ENCODE measurements at places on chromosomes 5 and 9.

GRCh38 chr9:127093319-127094020 is 29.0 kb downstream of the ANGPTL2 start:
- no peak for DNase-seq

DNA sequence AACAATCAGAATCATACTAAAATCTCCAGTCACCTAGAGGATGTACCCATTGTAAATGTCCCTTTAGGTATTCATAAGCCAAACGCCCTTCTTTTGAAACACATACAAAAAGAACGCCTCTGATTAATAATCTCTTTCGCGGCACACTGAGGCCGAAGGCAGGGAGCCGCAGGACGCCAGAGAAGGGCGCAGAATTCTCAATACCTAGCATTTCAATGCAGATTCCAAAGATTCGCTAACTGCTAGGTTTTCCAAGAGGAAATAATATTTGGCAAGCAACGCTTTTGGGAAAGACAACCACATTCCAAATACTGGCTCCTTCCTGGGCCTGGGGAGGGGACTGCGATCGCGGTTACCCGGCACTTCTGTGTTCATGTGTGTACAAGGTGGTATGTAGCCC is 203.3 kb downstream of the MEF2C start:
- DNase-seq, result no peak

GRCh38 chr9:101504188-101504587 is 29.5 kb upstream of the RNF20 start:
- no peak for DNase-seq

- peak; percentile 62 for DNase-seq
Measured at GRCh38 chr9:71079451-71079850, 42.0 kb downstream of the TRPM3 start.

- peak; percentile 87 for DNase-seq
Measured at GRCh38 chr5:149018909-149019443, 43.9 kb downstream of the SH3TC2 start.

GRCh38 chr5:53545744-53546143 is 14.7 kb upstream of the NDUFS4 start:
- no peak for DNase-seq

- no peak for DNase-seq
Measured at GRCh38 chr9:92620845-92621244, 49.1 kb downstream of the IPPK start.

DNA sequence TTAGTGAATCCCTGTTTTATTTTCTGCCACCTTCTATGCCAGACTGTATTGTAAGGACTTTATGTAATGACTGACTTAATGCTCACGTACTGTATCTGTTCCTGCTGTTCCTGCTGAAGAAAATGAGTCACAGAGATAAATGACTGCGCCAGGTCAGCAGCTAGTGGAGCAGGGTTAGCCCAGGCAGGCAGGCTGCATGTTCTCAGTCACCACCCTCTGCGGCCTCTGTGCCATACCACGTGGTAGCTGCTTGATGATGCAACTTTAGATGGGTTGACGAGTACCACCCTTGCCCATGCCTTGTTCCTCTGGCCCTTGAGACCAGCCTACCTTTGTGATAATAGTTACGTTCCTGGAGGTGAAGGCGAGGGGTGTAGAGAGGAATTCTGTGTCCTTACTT is 161.9 kb downstream of the TRIO start:
- peak; percentile 51 for DNase-seq

DNA sequence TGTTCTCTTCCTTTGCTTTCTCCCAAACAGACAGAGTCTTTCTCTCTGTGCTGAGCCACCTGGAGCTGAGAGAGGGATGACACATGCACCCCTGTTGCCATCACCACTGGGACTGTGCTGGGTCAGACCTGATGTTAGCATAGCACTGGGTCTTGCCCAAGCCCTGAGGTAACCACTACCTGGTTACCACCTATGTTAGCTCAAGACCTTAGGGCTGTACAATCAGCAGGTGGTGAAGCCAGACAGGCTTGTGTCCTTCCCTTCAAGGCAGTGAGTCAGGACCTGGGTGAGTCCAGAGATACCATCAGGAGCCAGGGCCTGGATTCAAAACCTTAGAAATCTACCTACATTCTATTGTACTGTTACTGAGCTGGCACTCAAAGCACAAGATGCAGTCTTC is 32.1 kb downstream of the FST start:
- DNase-seq, result no peak

- no peak for DNase-seq
Measured at GRCh38 chr5:79636981-79637733, 24.9 kb downstream of the TENT2 start.

DNA sequence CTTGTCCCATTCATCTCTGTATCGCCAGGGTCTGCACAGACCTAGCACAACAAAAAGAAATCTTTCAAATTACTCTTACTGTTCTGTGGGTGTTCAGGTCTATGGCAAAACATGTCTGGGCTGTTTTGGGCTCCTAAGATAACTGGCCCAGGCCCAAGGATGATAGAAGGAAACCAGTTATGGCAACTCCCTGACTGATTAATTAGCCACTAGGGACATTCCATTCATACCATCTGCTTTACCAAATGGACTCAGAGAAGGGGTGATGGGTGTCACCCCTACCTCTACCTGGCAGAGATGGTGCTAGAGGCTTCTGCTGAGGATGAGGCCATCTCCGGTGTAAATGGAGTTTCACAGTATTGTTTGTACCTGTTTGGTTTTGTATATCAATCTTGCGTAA is 1.9 kb downstream of the SLC31A2 start:
- peak; percentile 25 for DNase-seq

GRCh38 chr5:51960617-51961121 is 577.4 kb downstream of the ISL1 start:
- DNase-seq, result no peak

DNA sequence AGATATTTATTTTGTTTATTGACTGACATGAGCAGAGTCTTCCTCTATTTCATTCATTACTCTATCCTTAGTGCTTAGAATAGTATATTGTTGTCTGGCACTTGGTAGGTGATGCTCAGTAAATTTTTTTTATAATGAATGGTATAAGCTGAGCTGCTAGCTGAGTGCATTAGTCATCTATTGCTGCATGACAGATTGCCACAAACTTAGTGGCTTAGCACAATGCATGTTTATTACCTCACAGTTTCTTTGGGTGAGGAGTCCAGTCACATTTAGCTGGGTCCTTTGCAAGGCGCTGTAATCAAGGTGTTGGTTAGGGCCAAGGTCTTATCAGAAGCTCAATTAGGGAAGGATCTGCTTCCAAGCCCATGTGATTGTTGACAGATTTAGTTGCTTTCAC is 23.1 kb downstream of the SMAD5 start:
- DNase-seq, result peak; percentile 15

- no peak for DNase-seq
Measured at GRCh38 chr5:149635394-149635793, 54.1 kb downstream of the ARHGEF37 start.

GRCh38 chr9:76403352-76403751 is 9.1 kb upstream of the RFK start:
- peak; percentile 87 for DNase-seq

- no peak for DNase-seq
Measured at GRCh38 chr5:7503564-7503963, 107.6 kb downstream of the ADCY2 start.

GRCh38 chr5:159207686-159208513 is 1.5 kb downstream of the RNF145 start:
- peak; percentile 76 for DNase-seq

- peak; percentile 5 for DNase-seq
Measured at GRCh38 chr5:171806976-171807747, 21.5 kb downstream of the SMIM23 start.

GRCh38 chr5:124401476-124402143 is 344.8 kb downstream of the ZNF608 start:
- DNase-seq, result no peak

- no peak for DNase-seq
Measured at GRCh38 chr5:124872086-124872485, 125.6 kb upstream of the ZNF608 start.

GRCh38 chr5:2184026-2184366 is 301.3 kb upstream of the IRX4 start:
- DNase-seq, result no peak

DNA sequence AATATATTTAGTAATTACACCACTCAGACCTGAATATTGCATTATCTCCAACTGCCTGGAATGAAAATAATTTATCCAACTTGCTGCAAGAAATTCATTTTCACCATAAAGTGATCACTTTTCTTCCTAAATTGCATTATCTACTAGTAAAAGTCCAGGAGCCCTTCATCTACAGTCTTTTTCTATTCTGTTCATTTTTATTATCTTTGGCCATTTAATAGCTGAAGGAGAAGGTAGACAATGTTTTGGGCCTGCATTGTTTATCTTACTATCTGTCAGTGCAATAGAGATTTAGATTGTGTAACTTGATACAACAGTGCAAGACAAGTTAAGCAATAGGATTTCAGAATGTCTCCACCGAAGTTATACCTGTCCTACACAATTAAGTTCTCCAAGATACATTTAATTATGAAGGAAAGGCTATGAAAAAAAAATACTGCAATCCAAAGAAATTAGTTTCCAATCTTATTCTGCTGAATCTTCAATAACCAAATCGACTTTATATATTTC is 1339.7 kb upstream of the CDH6 start:
- no peak for DNase-seq

DNA sequence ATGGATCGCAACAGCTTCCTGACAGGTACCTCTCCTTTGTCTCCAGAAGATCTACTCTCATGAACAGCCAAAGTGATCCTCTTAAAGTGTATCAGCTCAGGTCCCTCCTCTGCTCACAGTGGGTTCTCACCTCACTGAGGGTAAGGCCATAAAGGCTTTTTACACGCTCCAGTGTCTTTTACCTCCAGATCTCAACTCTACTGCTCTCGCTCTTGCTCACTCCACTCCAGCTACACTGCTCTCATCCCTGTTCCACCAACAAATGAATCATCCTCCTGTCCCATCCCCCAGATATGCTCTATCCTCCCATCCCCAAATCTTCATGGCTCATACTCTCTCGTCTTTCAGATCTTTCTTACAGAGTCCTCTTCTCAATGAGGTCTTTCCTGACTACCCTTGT is 248.6 kb upstream of the EFNA5 start:
- DNase-seq, result no peak

GRCh38 chr5:90709323-90710155 is 150.9 kb downstream of the ADGRV1 start:
- peak; percentile 62 for DNase-seq

GRCh38 chr5:120405286-120405864 is 58.7 kb upstream of the PRR16 start:
- peak; percentile 93 for DNase-seq

GRCh38 chr9:27183131-27183530 is 74.1 kb downstream of the TEK start:
- no peak for DNase-seq

GRCh38 chr5:81763294-81763928 is 12.5 kb upstream of the SSBP2 start:
- no peak for DNase-seq

GRCh38 chr5:71806711-71807110 is 87.6 kb downstream of the CARTPT start:
- DNase-seq, result no peak

DNA sequence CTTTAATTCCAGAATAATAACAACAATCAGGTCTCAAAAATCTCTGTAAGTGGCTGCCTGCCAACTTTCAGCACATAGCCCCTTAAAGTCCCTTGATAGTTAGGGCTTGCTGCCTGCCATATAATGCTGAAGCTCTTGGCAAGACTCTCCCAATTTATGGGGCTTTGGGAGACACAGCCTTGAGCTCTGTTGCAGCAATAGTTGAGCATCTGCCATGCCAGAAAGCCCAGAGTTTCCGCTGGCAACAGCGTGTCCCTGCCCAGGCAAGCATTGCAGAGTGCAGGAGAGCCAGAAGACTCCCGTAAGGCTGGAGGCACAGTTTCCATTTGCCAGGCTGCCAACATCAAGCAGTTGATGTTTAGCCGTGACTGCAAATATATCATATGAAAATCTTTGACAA is 678.5 kb upstream of the NUDT12 start:
- DNase-seq, result peak; percentile 34

DNA sequence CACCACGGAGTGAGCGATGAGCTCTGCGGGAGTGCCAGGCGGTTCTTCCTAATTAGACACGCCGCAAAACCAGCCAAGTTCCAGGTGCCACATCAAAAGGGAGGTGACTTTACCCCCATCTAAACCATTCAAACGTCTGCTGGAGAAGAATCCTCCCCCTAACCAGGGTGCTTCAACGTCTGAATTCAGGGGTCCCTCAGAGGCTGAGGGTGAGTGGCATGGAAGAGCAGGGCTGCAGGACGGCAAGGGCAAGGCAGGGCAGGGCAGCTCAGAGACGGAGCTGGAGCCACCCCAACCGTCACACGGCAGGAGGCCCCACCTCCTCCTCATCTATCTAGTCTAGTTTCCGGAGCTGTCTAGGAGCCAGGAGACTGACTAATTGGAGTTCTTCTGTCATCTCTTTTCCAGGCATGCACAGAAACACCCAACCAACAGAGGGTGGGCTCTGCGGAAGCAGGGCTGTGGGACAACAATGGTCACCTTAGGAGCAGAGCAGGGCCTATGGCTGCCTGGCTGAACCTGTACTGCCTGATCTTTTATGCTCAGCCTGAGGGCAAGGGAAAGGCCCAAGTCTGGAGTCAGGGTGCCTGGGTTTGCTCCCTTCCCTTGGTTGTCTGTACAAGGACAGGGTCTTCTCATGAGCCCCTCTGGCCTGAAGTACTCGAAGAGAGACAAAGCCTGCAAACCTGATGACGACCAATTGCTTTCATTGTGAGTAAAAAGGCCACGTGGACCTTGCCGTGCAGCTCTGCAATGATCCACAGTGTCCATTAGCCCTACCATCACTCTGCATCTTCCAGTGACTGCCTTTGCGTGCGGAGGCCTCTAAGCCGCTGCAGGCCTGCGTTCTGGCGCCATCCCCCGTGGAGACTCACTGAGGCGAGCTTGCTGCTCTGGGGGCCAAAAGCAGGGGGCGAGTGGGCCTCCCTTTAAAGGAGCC is 81.0 kb upstream of the SLC25A51 start:
- peak; percentile 81 for DNase-seq

DNA sequence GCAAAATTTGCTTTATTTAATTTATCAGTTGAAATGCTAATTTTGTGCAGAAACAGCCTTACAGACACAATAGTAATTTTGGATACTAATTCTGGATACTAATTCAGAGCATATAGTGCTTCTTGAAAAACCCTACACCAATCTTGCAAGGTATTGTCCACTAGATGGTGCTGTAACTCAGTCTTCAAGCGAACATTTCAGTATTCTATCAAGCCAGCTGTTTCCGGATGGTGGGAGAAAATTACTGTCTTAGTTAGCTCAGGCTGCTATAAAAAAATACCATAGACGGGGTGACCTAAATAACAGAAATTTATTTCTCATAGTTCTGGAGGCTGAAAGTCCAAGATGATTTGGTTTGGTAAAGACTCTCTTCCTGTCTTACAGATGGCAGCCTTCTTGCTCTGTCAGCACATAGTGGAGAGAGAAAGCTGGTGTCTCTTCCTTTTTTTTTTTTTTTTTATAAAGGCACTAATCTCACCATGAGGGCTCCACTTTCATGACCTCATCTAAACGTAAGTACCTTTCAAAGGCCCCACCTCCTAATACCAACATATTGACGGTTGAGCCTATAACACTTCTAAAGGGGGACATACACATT is 1306.5 kb upstream of the CDH9 start:
- DNase-seq, result peak; percentile 33

DNA sequence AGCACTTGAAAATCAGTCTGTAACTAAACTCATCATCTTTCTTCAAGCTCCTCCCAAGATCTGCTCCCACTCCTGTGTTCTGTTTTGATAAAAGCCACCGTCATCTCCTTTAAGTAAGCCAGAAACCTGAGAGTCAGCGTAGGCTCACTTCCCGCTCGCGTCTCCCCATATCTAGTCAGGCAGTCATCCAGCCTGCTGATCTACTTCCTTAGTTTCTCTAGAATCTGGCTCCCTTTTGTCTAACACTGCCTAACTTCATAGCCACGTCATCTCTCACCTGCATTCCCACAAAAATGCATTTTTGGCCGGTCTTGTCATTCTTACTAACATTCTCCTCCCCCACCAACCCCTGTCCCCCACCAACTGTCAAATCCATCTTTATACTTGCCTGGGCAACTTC is 3.0 kb upstream of the TJP2 start:
- DNase-seq, result no peak

All from fibroblast of skin of scalp (primary cell).